ENCODE measurements at places on chromosomes 5 and 9.

GRCh38 chr9:15136646-15137045 lies 170.4 kb downstream of the TTC39B start:
- no peak for DNase-seq

DNA sequence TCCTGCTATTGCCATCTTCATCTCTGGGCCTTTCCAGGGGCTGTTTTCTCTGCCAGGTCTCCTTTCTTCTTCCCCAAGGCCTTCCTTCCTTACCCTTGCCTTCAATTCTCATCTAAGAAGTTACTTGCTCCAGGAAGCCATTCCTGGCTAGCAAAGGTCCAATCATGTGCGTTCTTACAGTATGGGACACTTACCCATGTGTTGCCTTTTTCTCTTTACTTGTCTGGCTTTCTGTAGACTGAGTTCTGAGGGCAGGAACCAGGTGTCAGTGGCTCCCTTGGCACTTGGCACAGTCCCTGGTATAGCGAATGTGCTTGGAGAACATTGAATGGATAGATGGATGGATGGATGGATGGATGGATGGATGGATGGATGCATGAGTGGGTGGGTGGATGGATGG lies 10.2 kb downstream of the FOXI1 start:
- DNase-seq, result no peak

GRCh38 chr5:124408738-124409453 lies 337.5 kb downstream of the ZNF608 start:
- no peak for DNase-seq

GRCh38 chr5:138632900-138633489 lies 57.8 kb upstream of the HSPA9 start:
- DNase-seq, result peak; percentile 88

DNA sequence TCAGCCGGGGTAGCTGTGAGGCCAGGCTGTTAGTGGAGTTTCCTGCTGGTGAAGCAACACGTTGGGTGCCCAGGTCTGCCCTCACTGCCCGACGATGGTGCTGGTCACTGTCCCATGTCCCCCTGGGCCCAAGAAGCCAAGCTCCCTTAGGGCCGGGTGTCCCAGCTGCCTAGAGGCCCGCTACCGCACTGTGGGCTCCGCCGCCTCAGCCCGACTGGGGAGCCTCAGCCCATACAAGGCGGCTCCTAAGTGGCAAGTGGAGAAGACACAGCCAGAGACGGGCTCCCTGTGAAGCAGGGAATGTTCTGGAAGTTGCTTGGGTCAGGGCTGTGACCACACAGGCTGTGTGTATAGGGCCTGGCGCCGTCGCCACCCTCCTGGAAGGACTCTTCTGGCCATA lies 96.9 kb downstream of the RXRA start:
- no peak for DNase-seq

DNA sequence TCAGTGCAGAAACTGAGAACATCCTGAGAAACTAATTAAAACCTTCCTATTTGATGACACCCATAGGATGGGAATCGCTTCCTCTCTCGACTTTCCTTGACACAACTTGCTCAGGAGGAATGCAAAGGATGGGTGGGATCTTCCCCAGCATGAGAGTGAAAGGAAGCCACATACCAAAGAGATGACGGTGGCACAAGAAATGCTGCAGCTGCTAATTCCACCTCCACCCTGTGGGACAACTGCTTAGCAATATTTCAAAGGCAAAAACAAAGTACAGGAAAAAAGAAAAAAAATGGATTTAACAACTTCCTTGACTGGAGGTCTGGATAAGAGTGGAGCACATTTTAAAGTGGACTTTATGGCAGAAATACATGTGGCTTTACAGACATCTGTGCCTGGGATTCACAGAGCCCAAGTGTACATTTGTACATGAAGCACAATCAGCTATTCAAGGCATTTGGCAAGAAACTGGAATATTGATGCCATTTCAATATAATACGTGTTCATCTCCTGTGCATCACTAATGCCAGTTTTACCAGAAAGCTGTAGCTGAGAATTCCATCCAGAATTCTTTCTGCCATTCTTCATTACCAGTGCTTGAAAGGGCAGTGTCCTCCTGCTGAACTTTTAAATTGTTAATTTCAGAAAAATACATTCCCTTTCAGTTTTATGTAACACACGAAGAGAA lies 359.2 kb upstream of the ACTBL2 start:
- peak; percentile 81 for DNase-seq

- DNase-seq, result no peak
These were observed 6.1 kb downstream of the GLIPR2 start for GRCh38 chr9:36142510-36143244.

- no peak for DNase-seq
These were observed 58.6 kb downstream of the STK10 start for GRCh38 chr5:172129256-172129910.

GRCh38 chr9:19410594-19410993 lies 1.8 kb downstream of the ACER2 start:
- DNase-seq, result no peak

DNA sequence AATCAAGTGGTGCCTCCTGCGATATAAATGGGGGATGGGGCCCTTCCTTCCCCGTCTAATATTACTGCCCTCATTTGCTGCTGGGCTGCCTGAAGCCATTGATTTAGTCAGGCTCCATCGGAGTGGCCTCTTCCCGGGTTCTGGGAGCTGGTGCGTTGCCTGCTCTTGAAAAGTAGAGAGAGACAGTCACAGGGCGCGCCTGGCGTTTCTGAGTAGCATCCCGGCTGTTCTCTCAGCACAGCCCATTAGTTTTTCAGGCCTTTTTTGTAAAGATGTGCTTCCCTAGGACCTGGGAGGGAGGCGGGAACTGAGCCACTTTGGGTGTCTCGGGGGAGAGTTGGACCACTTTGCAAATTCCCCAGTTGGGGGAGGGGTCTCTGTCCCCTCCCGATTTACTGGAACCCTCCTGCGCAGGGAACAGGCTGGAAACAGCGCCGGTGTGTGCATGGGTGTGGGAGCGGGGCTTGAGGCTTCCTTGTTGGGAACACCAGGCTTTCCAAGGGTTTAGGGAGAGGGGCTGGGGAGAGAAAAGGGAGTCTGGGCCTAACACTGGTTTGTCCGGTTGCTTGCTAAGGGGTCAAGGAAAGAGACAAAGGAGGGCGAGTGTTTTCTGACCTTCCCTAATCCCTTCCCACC lies 4.7 kb downstream of the PRDM6 start:
- no peak for DNase-seq

GRCh38 chr9:117926031-117926658 lies 221.9 kb downstream of the TLR4 start:
- no peak for DNase-seq

- DNase-seq, result no peak
These were observed 92.9 kb downstream of the PALM2AKAP2 start for GRCh38 chr9:109872901-109873300.

DNA sequence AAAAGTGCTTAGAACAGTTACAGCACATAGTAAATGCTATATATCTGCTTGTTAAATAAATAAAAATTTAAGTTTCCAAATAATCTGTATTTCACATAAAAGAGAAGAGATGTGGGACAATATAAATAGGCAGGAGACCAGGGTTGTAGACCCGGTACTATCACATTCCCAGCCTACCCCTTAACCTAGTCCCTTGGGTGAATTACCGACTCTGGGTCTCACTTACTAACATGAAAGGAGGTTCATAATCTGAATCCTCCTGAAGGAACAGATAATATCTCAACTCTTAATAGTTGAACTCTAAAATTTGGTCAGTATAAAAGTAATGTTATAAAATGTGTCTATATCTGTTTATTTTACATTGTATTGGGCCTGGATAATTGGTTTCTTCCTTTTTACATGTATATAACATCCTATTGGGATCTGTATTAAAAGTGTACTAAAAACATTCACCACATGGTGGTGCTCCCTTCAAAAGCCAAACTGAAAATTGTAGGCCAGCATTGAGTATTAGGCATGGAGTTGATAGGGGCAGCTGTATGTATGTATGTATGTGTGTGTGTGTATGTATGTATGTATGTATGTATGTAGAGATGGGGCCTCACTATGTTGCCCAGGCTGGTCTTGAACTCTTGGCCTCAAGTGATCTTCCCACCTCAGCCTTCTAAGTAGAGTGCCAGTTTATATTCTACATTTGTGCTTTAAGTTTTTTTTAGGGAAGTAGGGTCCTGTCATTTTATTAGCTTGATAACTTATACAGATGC lies 64.2 kb upstream of the ABL1 start:
- DNase-seq, result peak; percentile 47

DNA sequence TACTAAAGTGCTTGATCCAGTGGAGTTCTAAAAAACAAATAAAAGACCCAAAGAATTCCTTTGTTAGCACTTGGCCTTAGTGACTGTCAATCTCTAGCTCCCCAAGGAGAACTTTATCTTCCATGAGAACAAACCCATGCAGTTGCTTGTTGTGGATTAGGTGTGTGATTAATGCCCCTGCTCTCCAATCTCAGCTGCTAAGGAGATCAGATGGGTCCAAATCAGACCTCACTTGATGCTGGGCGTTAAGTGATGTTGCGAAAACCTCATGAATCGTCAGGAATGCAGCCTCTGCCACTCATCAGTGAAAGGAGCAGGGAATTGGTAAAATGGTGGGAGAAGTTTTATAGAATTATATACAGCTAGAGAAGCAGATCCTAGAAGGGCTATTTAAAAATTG lies 133.7 kb downstream of the DMAC1 start:
- peak; percentile 8 for DNase-seq

GRCh38 chr9:26742828-26743476 lies 149.7 kb downstream of the CAAP1 start:
- no peak for DNase-seq

- no peak for DNase-seq
These were observed 170.1 kb upstream of the PITX1 start for GRCh38 chr5:135204151-135204600.

GRCh38 chr9:92887880-92888338 lies 10.1 kb upstream of the ZNF484 start:
- no peak for DNase-seq

DNA sequence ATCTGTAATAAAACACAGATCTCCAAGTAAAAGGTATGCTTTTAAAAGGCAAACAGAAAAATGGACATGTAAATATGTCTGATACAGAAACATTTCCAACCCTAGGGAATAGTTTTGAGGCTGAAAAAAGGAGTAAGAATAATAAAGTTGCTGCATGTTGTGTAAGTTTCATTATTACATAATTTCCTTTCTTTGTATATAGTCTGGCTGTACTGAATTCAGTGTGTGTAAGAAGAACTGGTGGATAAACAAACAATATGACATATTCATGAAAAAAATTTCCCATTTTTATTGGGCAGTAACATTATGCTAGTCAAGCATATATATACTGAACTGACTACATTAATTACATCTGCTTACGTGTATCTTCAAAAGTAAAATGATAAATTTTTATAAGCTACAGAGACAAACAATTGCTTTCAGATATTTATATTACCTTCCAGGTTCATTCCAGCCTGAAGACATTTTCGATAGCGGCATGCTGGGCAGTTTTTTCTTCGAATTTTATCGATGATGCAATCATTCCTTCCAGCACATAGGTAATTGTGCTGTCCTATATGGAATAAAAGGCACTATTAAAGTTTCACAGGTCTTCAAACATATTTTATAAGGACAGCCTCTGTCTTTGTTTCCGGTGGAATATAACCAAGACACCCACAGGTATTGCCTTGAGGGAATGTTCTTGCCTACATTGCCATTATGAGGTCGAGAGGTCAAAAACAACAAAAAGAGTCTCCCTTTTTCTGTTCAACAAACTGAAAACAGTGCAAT lies 93.6 kb downstream of the NR3C1 start:
- no peak for DNase-seq

- no peak for DNase-seq
These were observed at the start of gene P4HA2 for GRCh38 chr5:132227485-132228240. Gene P4HA2, minus strand, starts transcription at chr5:132227853. Its CDS starts 9,227 bp downstream, at chr5:132218626.

GRCh38 chr5:35041261-35041660 lies 6.5 kb downstream of the AGXT2 start:
- no peak for DNase-seq

- DNase-seq, result no peak
These were observed 19.0 kb downstream of the ENC1 start for GRCh38 chr5:74621492-74621891.

DNA sequence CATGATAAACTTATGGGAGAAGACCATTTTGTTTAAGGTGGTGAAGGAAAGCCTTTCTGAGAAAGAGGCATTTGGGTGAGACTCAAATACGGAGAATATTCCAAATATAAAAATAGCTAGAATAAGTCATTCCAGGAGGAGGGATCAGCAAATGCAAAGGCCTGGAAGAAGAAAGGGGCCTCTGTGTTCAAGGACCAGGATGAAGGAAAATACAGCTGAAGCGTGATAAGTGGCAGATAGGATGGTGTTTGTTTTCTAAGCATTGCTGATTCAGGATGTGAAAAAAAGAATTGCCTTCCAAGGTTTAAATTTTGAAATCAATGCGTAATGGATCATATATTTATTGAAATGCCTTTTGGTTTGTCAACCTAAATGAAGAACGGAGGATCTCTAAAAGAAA lies 59.4 kb upstream of the CAST start:
- no peak for DNase-seq

DNA sequence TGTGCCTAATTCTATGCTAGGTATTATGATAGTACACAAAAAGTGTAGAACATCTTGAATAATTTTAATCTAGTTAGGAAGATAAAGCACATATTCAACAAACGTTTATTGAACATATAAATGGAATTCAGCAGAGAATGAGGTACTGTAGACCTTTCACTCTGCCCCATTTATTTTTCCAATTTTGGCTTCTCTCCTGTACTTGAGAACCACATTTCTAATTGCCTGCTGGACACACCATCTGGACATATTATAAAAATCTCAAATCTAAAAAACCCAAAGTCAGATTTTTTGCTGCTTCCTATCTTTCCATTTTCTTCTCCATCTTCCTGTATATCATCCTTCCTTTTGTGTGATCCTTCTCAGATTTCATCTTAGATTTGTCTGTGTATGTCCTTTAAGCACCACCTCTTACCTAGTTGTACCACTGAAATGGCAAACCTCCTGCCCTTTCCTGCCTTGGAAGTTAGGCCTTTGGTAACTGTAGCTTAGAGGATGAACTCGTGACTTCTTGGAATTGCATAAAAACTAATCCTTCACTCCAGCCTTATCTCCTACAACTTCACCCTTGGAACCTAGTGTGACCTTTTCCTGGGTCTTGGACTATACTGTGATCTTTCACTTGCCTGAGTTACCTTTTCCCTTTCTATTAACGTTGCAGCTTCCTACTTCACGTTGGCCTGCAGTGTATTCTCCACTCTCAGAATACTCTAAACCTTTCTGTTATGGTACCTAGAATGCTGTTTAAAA lies 8.8 kb downstream of the SLC26A2 start:
- no peak for DNase-seq

DNA sequence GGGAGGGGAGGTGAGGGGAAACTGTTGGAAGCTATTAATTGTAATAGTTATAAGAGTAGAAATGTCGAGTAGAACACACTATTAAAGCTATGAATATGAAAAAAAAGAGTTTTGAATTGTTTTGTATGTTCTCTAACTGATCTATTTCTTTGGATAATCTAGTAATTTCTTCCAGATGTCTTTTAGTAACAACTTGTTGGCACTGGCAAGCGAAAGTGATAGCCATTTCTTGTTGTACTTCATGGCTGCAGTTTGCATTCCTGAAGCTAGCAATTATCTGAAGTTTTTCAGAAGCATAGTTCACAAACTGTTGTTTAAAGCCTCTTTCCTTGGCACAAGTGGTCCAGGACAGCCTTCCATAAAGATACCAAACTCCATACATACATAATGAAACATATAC lies 49.4 kb upstream of the SPATA31C2 start:
- no peak for DNase-seq
